Right forelimb (tissue), 1 donor: ENCODE measurements at places on chromosomes 1 and 21.

DNA sequence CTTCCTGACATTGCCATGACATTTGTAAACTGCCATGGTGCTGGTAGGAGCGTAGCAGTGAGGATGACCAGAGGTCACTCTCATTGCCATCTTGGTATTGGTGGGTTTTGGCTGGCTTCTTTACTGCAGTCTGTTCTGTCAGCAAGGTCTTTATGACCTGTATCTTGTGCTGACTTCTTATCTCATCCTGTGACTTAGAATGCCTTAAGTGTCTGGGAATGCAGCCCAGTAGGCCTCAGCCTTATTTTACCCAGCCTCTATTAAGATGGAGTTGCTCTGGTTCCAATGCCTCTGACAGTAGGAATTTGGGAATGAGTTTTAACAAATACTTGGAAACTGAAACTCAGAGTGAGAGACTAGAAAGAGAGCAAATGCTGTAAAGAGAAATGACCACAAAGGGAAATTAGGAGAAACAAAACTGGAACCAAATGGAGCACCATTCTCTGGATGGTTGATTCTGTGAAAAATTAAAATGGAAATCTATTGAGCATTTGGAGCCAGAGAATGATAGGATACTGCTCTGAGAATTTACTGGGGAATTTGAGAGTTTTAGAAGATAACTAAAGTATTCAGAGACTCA lies 50.1 kb upstream of the RHOU start:
- no peak for DNase-seq

DNA sequence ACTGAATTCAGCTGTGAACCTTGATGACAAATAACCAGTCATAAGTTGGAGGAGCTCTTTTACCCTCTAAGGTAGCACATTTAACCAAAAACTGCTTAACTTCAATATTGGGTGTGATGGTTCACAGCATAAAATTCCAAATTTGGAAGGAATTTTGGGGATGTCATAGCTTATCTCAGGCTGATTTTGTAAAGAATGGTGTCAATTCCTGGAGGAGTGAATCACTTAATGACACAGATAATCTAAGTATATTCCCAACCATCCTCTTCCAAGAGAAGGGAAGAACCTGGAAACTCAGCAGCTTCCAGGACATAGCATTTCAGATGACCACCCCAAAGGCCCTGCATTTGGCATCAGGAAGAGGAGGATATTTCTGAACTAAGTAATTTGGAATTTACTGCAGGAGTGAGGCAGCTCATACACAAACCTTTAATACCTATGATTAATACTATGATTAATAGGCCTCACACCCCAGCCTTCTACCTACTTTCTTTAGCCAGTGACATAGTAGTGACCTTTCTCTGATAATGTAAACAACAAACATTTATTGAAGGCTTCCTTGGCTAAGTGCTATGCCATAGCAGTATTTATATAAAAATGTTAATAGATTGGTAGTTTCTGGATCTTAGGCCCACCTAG lies 14.5 kb downstream of the GLUL start:
- DNase-seq, result no peak

DNA sequence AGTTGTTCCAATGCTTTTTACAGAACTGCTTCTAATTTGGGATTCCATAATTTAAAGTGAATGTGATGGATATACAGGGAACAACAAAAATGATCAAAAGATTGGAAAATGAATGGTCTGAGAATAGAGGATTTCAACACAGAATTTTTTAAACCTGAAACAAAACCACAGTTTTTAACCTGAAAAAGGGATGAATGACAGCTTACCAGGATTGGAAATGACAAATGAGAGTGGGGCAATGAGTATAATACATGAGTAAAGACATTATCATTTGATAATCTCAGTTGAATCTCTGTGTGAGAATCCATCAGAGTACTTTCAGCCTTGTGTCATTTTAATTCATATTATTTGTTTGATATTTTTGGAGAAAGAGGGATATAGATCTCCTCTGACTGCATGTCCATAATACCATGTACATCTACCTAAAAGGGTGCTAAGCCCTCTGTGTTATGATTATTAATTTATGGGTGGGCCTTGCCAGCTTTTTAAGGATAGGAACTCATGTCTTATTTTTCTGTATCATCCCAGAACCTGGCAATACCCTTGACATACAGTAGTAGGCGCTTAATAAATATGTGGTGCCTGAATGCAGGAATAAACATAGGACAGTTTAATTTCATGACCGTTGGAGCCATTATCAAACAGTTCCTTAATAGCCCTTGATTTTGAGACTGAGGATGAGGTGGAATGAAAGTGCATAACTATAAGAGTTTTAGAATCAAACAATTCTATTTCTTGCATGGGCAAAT lies 12.4 kb upstream of the ATP6V1G3 start:
- DNase-seq, result no peak

- no peak for DNase-seq
These were observed 363.1 kb downstream of the PLPP3 start for GRCh38 chr1:56216218-56216617.

- peak; percentile 25 for DNase-seq
These were observed 1.0 kb downstream of the SH3BP5L start for GRCh38 chr1:248824701-248825100.

DNA sequence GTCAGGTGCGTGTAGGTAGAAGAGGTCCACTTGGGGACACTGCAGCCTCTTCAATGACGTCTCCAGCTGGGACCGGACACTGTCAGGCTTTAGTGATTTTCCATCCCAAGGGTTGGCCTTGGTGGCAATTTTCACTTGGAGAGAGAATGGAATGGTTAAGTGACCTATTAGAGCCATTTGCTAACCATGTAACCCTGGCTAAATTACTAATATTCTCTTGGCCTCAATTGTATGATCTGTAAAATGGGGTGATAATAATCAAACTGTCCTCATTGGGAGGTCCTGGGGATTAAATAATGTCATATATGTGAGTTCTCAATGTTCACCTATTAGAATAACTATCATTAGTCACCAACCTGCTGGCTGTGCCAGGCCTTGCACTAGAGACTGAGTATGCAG lies 3.4 kb downstream of the AKR7A2 start:
- no peak for DNase-seq

- DNase-seq, result no peak
These were observed 43.3 kb downstream of the L1TD1 start for GRCh38 chr1:62237950-62238374.

DNA sequence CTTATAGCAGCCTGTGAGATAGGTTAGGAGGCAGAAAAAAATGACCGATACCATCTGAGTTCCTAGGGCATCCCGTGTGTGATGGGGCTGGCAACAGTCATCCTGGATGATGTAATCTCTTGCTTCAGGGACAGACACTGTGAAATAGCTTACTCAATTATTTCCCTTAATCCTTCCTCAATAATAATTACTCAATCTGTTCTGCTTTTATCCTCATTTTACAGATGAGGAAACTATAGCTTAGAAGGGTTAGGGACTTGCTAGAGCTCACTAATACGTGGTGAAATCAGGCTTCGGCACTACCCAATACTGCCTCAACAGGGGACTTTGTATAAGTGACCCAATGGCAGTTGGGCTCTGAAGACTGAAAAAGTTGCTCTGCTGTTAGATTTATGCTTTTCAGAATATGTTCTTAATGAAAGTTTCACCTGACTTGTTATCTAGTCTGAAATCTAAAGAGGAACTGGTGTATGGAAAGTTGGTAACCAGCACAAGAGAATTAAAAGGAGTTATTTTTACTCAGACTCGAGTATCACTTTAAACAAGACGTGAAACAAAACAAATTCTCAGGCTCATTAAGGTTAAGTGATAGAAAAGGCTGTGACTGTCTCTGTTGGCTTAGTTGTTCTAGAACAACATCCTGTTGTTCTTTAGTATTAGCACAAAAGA lies 14.4 kb downstream of the CD55 start:
- DNase-seq, result no peak

- no peak for DNase-seq
These were observed 12.2 kb downstream of the ALG6 start for GRCh38 chr1:63379583-63379982.

DNA sequence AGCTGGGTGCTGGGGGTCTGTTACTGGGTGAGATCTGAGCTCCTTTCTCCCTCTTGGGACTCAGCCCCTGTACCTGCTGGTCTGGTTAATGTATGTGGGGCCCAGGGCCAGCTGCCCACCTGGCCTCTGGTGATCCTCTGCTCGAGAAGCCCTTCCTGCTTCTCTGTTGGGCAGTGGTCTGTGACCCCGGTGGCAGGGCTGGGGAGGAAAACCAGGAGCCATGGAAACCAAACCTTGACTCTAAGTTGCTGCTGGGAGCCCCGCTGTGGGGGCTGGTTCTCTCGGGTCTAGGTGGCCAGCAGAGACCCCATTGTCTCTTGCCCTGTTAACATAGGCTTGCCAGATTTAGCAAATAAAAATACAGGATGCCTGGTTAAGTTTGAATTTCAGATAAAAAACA lies 1.3 kb downstream of the PADI1 start:
- DNase-seq, result no peak

- no peak for DNase-seq
These were observed 16.5 kb downstream of the KRTAP19-1 start for GRCh38 chr21:30463713-30464112.

GRCh38 chr1:117930484-117930883 lies 945 bp downstream of the WDR3 start:
- DNase-seq, result no peak

- peak; percentile 90 for DNase-seq
These were observed 2.7 kb upstream of the SDC3 start for GRCh38 chr1:30911059-30911954.

DNA sequence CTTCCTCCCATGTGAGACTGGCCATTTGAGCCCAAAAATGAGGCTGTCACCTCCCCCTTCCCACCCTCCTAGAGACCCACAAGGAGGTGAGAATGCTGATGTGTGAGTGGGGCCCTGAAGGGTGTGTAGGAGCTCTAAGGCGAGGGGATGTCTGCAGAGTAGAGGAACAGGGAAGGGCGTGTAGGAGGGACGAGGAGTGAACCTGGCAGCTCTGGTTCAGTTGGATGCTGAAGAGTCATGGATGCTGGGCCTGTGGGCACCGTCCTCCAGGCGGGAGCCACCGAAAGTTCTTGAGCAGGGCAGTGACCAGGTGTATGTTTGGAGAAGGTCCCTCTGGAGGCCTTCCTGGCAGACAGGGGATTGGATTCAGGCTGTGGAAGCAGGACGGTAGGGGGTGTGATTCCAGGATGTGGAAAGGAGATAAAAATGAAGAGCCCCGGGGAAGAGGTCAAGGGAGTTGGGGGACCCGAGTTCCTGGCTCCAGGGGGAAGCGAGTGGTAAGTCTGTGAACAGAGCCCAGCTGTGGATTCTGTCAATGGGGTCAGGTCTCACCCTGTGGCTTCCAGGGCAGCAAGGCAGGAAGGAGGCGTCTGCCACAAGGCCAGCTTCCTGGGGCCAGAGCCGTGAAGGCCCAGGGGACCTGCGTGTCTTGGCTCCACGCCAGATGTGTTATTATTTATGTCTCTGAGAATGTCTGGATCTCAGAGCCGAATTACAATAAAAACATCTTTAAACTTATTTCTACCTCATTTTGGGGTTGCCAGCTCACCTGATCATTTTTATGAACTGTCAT lies 7.9 kb downstream of the SAMD11 start:
- no peak for DNase-seq

- no peak for DNase-seq
These were observed 98.3 kb downstream of the PIGK start for GRCh38 chr1:77120950-77121349.

DNA sequence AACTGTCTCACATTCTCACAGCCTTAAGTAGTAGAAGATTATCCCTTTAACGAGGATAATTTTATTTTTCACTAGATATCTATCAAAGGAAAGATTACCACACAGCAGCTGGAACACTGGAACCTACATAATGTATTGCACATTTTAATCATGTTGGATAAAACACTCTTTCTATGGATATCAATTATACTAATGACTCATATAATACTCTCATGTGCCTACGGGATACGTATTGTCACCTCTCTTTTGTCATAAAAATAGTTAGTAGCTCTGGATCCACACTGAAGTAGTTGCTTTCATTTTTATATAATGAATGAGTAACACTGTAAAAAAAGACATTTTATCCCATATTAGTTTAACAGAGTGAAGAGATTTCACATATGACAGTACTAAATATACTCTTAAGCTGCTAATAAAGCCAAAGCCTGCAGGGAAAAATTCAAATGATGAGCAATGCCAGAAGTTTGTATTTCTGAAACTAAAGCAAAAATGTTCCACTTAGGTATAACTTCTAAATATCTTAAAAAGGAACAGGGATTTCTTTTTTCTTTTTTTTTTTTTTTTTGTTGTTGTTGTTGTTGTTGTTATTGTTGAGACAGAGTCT lies 408.7 kb upstream of the PKN2 start:
- DNase-seq, result no peak

DNA sequence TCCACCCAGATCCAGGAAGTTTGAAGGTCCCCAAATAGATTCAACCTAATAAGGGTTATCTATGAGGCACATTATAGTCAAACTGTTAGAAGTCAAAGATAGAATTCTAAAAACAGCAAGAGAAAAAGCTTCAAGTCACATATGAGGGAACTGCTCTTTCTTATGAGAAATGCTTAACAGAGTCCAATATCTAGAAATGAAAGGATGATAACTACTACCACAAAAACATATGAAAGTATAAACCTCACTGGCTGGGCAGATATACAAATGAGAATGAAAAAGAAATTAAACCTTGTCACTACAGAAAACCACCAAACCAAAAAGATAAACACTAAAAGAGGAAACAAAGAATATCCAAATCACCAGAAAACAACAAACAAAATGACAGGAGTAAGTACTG lies 201.8 kb downstream of the KCNH1 start:
- no peak for DNase-seq

DNA sequence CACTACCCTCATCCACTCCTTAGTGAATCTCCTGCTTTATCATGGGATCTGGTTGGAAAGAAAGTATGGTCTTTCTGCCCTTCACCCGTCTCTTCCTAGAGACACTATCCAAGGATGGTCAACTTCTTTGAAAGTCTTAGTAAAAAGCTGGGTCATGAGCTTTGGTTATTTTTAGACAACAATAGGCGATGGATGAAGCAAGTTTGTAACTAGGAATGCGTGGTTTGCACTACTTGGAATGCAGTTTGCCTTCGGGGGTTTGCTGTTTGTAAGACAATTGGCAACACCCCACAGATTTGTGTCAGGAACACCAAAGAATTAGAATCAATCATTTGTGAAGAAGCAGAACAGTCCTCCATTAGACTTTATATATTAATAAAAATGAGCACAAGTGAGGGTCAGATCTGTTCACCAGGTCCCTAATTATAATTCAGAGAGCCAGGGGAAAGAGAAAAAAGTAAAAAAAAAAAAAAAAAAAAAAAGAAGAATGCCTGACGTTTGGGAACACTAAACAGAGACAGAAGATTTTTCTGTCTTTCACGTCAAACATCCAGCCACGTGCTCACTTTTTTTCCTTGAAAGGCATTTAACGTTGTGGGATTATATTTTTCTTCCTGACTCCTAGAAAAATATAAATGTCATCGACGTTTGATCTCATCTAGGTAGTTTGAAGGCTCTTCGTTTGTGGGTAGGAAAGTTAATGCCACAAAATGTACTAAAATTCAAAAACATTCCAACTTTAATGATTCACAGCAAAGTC lies 60.7 kb upstream of the BTG3 start:
- no peak for DNase-seq

- DNase-seq, result no peak
These were observed 133.8 kb downstream of the GLIS1 start for GRCh38 chr1:53605181-53605580.

- DNase-seq, result no peak
These were observed 3.2 kb downstream of the LRRC8C start for GRCh38 chr1:89635825-89636815.
